Activated CD4-positive, alpha-beta memory T cell treated with anti-CD3 and anti-CD28 coated beads for 36 hours (primary cell): ENCODE measurements at places on chromosomes 4 and X. TPM values are rescaled to one million over a fixed set of nuclear protein-coding genes. Genes with fewer than 3 reads are reported as not detected.
A peak's percentile ranks its signal among the peaks of the same experiment; 100 is the strongest.

GRCh38 chrX:53445977-53446376 is 11.8 kb upstream of the HSD17B10 start:
- no peaks in the 10 kb centered on the region for H3K4me1 ChIP-seq
- no peaks in the 10 kb centered on the region for H3K27me3 ChIP-seq
- H3K4me3 ChIP-seq: no peak overlapping the region
- peak; percentile 68 for DNase-seq
- H3K27ac ChIP-seq: no peak overlapping the region

DNA sequence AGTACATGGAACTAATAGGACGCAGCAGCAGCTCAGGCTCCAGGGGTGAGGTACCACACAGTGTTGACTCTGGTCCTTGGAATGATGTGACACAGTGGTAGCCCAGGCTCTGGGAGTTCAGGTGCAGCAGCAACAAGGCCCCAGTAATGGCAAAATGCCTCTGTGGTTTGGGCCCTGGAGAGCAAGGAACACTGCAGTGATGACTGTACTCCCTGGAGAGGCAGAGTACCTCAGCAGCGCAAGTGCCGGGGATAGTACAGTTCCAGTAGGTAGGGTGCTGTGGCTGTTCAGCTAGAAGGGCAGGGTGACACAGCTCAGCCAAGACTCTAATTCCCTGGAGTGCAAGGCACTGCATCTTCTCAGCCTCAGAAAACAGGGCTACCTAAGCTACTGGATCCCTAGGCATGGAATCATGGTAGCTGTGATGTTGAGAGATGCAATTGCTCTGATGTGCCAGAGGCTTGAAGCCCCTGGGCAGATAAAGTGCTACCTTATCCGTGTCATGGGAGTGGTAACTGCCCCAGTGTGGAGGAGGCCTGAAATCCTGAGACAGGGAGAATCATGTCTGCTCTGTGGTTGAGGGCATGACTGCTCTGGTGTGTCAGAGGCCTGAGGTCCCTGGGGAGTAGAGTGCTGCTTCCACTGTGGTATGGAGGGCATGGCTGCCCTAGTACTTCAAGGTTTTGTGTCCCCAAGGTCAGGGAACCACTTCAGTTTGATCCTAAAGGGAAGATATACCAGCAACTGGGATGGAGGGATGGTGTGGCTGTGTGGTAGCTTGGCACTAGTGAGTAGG is 55.2 kb downstream of the AREG start:
- no peaks in the 10 kb centered on the region for H3K36me3 ChIP-seq
- peaks cover 23% of the 10 kb centered on the region for H3K27me3 ChIP-seq
- no peak for DNase-seq
- H3K27ac ChIP-seq: no peak overlapping the region

DNA sequence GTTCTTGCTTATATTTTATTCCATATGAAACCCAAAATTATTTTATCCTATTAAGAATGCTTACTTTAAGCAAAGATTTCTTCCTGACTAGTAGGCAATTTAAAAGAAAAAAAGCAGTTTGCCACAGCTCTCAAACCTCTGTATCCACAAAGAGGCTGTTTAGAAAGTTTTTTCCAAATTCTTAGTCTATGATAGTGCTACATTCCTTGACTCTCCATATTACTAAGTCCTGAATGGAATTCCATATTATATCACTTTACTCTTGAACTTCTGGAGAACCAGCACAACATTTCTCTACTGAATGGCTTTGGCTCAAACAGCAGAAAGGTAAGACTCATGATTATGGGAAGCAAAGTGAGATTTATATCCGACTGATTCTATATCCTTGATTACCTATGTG is 8.3 kb downstream of the SLC10A6 start:
- no peak overlapping the region for H3K27ac ChIP-seq
- H3K4me3 ChIP-seq: no peak overlapping the region
- H3K4me1 ChIP-seq: no peaks in the 10 kb centered on the region
- no peak for DNase-seq
- H3K27me3 ChIP-seq: peaks cover 3% of the 10 kb centered on the region
- no peaks in the 10 kb centered on the region for H3K36me3 ChIP-seq

- H3K27me3 ChIP-seq: no peaks in the 10 kb centered on the region
Observed at GRCh38 chrX:98350940-98351339, 1467.2 kb downstream of the RPA4 start.

DNA sequence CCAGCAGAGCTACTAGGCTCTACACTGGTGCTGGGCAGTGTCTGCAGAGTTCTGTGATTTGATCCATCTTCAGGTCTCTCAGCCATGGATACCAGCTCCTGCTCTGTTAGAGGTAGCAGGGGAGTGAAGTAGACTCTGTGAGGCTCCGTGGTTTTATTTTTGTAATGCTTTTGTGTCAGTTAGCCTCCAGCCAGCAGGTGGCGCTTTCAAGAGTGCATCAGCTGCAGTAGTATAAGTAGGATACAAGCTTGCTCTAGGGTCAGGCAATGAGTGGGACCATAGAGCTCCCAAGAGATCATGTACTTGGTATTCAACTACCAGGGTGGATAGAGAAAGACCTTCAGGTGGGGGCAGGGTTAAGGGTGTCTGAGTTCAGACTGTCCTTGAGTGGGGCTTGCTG is 362.5 kb upstream of the TRAM1L1 start:
- no peaks in the 10 kb centered on the region for H3K36me3 ChIP-seq
- no peaks in the 10 kb centered on the region for H3K27me3 ChIP-seq
- no peak overlapping the region for H3K4me3 ChIP-seq
- peak; percentile 24 for DNase-seq
- H3K27ac ChIP-seq: no peak overlapping the region

DNA sequence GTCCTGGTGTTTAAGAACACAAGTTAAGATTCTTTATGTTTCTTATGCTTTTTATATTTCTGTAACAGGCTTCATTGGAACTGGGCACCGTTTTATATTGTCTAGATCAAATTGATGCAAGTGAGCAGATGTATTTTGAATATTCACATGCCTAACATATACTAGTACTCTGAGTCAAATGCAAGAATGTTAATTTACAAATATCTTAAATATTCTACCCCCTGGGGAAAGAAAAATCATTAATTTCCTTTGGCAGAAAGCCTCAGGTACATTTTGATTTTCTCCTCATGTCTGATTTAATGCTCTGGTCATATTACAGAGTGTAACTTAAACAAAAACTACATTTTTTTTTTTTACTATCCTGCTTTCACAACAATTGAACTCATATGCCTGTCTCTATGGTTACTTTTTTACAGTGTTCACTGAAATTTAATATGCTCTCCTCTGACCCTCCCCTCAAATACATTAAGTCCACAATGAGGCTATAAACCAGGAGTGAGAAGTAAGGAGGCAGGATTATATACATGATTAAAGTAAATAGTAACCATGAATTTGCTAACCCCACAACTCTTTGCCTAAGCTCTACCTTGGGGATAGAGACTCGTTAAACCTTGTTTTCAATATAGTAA is 2.4 kb upstream of the NSUN7 start:
- H3K36me3 ChIP-seq: no peaks in the 10 kb centered on the region
- DNase-seq: no peak
- H3K27ac ChIP-seq: no peak overlapping the region
- H3K4me1 ChIP-seq: peaks cover 9% of the 10 kb centered on the region

DNA sequence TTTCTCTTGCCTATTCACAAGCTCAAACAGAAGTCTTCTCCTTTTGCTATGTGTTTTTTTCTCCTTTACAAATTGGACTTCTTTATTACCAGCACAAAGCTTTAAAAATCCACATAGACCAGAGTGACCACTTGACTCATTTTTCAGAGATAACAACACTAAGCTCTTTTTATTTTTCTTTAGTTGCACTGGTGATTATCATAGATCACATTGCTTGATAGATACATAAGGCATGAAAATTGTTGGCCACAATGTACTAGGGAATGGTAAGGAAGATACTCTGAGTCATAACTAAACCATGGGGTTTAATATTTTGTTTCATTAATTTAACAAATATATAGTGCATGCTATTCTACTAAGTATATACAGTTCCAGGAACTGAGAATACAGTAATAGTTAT is 159.0 kb downstream of the GASK1B start:
- no peaks in the 10 kb centered on the region for H3K4me1 ChIP-seq
- H3K4me3 ChIP-seq: no peak overlapping the region
- H3K27me3 ChIP-seq: peaks cover 2% of the 10 kb centered on the region
- DNase-seq: no peak
- H3K36me3 ChIP-seq: no peaks in the 10 kb centered on the region

- no peak overlapping the region for H3K4me3 ChIP-seq
- no peak for DNase-seq
- H3K36me3 ChIP-seq: peaks cover 6% of the 10 kb centered on the region
- peaks cover 8% of the 10 kb centered on the region for H3K27me3 ChIP-seq
Observed at GRCh38 chr4:1590244-1590643, 93.9 kb downstream of the FAM53A start.

TLR3 gene
- total RNA-seq: not detected

FAM184B gene
- total RNA-seq: not detected

POU4F2 gene
- not detected for total RNA-seq

FGF5 gene
- total RNA-seq: not detected
